Foreskin keratinocyte (primary cell): ENCODE measurements at places on chromosomes 11 and 22. TPM values are rescaled to one million over a fixed set of nuclear protein-coding genes. Genes with fewer than 3 reads are reported as not detected.

The HOATZ gene
- not detected in 2 replicates for polyA plus RNA-seq

The A4GALT gene
- polyA plus RNA-seq = 13.8 and 19.1 TPM in 2 replicates

The VWA5A gene
- 10.1 and 12.5 TPM in 2 replicates for polyA plus RNA-seq

The GSTT2B gene
- 11.3 and 21.6 TPM in 2 replicates for polyA plus RNA-seq

The TPH1 gene
- 0.04 TPM in 2 replicates for polyA plus RNA-seq

The NXPE2 gene
- polyA plus RNA-seq = not detected in 2 replicates

The TSSK2 gene
- not detected in 2 replicates for polyA plus RNA-seq

GRCh38 chr11:90919332-90919731, 696.5 kb upstream of the CHORDC1 start:
- no peak for DNase-seq

GRCh38 chr11:34416088-34416487, 22.6 kb upstream of the CAT start:
- no peak for DNase-seq

DNA sequence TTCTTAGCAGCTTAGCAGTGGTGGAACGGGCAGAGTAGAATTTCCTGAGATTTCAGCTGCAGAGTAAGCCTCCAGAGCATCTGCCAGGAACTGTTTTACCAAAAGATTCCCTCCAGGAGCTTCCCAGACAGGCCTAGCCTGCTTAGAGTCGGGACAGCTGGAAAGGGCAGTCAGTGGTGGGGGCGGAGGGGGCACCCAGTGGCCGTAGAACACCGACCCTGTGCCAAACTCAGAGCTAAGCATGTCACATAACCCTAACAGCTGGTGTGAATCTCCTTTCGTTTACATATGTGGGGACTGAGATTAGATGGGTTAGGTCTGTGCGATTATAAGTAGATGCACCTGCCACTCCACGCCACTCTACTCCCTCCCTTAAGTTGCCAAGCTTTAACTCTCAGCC, 80.0 kb upstream of the CRTAM start:
- no peak for DNase-seq

DNA sequence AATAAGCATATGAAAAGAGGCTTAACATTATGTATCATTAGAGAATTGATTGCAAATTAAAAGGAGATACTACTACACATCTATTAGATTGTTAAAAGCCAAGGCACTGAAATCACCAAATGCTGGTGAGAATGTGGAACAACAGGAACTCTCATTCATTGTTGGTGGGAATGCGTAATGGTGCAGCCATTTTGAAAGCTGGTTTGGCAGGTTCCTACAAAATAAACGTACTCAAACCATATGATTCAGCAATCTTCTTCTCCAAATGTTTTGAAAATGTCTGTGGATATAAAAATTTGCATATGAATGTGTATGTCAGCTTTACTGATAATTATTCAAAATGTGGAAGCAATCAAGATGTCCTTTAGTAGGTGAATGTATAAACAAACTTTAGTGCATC, 176.4 kb upstream of the PLET1 start:
- peak; percentile 11 for DNase-seq

- DNase-seq = no peak
Observed at GRCh38 chr11:6843670-6844069, 1.8 kb upstream of the OR10A5 start.

GRCh38 chr11:74171630-74171968, 510 bp downstream of the PPME1 start:
- no peak for DNase-seq

DNA sequence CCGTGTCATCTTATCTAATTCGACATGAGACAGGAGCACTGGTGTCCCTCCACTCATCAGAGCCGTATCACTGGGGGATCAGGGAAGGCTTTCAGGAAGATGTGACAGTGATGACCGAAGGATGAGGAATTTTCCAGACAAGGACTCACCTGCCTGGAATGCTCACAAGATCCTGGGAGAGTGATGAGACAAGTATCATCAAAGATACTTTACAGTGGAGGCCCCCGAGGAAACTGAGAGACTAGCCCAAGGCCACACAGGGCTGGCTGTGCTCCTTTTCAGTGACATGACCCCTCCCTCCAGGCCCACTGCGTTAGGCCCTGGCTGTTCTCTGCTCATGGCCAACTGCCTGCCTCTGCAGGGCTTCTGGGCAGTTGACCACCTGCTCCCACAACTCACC, 13.0 kb downstream of the CLPB start:
- DNase-seq = no peak

- no peak for DNase-seq
Observed at GRCh38 chr11:128219731-128220120, 367.6 kb downstream of the ETS1 start.

GRCh38 chr22:33851240-33851639, 69.0 kb downstream of the LARGE1 start:
- DNase-seq = peak; percentile 45

DNA sequence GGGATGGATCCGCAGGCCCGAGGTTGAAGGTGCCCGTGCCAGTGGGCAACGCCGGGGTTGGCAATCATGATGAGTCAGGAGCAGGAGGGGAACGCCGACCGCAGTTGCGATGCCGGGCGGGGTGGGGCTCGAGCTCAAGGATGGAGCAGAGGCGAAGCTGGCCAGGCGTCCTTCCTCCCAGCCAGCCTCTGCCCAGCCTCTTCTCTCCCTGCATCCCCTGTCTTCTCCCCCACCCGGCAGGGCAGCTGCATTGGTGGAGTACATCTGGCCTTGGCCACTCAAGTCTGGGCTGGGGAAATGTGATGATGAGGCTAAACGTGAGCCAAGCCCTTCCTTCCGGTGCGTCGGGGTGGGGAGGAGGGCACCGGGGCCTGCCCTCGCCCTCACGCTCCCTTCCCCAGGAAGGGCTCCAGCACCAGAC, 3.9 kb downstream of the IFITM10 start:
- DNase-seq = no peak

- no peak for DNase-seq
Observed at GRCh38 chr11:64998690-64999431, 2.1 kb upstream of the BATF2 start.

DNA sequence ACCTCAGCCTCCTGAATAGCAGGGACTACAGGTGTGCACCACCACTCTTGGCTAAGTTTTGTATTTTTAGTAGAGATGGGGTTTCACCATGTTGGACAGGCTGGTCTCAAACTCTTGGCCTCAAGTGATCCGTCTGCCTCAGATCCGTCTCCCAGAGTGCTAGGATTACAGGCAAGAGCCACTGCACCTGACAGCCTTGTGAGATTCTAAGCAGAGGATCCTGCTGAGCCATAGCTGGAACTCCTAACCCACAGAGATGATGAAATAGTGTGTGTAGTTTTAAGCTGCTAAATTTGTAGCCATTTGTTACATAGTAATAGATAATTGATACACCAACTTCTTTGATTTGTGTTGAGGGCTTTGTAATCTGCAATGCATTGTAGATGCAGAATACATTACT, 51.1 kb downstream of the CLMP start:
- no peak for DNase-seq

GRCh38 chr11:2267306-2267850, 3.0 kb downstream of the ASCL2 start:
- DNase-seq = no peak

DNA sequence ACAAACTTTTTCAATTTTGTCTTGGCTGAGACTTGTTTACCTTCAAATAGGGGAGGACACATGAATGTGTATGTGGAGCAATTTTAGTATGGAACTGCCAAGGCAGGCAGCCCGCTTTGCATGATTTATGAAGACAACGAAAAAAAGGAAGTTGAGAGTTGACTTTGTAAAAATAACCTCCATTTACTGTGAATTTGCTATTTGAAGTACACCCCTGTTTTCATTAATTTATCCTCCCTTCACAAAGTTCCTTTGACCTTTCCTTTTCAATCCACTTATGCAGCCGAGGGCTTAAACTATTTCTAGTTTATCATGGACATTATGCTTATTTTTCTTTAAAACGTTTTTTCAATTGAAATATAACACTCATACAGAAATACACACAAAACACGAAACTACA, 369.6 kb upstream of the CADM1 start:
- DNase-seq = no peak

GRCh38 chr11:13336246-13336878, 58.8 kb downstream of the BMAL1 start:
- DNase-seq = no peak

DNA sequence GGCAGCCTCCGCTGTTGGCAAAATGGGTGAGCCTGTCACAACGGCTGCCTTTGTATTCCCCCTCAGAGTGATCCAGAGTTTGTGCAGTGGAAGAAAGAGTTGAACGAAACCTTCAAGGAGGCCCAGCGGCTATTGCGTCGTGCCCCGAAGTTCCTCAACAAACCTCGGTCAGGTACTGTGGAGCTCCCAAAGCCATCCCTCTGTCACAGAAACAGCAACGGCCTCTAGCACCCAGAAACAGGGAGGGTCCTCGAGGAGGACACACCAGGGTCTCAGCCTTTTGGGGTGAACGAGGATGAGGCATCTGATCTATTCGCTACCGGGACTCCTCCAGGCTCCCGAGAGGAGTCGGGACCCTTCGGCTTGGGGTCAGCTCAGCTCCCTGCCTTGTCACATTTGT, 19.8 kb upstream of the MYO18B start:
- no peak for DNase-seq

- DNase-seq = no peak
Observed at GRCh38 chr22:19887256-19887985, 32.7 kb upstream of the GNB1L start.

DNA sequence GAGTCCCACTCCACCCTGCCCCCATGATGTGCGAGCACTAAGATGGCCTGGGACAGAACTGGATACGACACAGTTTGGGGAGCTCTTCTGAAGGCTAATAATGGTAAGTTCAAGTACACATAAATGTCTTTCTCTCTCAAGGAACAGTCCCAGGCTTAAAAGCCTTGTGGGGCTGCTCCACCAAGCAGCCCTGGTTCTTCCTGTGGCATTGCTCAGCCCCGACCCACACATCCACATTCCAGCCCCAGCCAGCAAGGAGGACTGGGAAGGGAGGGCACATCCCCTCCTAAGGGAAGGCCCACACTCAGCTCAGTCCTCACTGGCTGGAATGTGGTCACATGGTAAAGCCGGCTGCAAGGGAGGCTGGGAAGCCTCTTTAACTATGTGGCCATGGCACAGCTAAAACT, 13.3 kb upstream of the MB start:
- DNase-seq = peak; percentile 66

DNA sequence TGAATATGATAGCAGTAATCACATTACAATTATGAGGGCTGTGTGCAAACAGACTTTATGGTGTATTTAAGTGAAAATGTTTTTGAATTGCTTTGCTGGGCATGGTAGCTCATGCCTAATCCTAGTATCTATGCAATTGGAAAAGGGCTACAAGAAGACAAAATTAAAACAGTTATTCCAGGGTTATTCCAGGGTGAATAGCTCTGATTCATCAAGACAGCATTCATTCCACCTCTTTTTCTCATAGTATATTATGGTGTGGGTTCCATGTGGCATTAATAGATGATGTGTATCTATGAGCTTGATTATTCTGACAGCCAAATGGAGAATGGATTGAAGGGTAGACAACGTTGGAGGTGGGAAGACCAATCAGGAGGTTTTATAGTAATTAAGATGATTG, 12.1 kb upstream of the SIDT2 start:
- DNase-seq = no peak

DNA sequence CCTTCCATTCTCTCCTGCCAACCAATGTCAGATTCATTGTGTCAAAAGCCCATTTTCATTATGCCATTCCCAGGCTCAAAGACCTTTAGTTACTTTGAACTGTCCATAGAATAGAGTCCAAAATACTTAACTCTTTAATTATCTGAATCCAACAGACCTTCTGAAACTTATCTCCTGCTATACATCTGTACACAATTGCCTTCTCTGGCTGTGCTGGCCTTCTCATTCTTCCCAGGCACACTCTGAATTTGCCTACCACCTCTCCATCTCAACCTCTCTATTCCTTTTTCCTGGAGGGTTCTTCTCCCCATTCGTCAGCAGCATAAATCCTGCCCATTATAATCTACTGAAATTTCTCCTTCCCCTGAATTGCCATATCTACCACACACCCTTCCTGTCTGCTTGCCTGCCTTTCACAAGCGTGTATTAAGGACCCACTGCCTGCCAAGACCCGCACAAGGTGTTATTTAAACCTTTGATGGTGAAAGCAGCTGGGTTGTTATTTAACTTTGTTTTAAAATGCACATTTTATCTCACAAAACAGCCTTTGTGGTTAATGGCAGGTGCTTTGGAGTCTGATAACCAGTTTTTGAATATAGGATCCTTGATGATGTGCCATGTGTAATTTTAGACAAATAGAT, 125.9 kb downstream of the CCDC81 start:
- no peak for DNase-seq

DNA sequence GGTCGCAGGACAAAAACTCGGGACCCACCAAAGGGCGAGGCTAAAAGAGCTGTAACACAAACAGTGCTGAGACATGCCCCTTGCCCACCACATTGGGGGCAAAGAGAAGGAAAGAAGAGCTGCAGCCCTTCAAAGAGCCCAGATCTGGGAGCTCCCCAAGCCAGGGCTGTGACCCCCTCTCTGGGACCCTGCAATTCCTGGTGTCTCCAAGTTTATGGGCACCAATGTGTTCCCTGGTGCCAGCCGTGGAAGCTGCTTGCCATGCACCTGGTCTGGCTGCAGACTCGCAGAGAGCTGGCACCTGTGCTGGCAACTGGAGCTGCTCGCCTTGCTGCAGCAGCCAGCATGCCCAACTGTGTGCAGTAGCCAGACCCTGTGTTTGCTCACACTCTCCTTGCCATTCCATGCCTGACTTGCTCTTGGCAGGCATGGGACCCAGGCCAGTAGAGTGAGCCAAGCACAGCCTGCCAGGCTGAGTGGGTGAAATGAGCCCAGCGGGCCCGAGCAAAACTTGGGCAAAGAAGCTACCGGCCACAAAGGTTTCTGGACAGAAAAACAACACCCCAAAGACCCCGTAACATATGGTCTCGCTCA, 16.0 kb downstream of the RRP8 start:
- DNase-seq = no peak

- DNase-seq = no peak
Observed at GRCh38 chr11:69702239-69702691, 1.6 kb downstream of the FGF19 start.

DNA sequence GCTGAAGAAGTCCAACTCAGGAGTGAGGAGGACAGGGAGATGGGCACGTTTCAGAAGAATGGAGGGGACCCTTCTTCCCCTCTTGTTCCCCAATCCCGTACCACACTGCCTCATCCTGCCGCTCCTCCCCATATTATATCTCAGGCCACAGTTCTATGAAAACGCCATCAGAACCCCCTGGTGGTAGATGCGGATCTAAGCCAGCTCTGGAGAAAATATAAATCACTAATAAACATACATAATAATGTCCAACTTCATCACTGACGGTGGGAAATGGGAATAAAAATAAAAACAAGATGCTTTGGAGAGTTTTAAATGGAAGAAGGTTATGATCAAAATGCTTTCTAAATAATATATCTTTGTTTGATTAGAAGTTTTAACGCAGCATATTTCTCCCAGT, 400.3 kb downstream of the CADM1 start:
- DNase-seq = no peak

- DNase-seq = peak; percentile 96
Observed at GRCh38 chr11:129846508-129847335, 31.1 kb downstream of the TMEM45B start.

DNA sequence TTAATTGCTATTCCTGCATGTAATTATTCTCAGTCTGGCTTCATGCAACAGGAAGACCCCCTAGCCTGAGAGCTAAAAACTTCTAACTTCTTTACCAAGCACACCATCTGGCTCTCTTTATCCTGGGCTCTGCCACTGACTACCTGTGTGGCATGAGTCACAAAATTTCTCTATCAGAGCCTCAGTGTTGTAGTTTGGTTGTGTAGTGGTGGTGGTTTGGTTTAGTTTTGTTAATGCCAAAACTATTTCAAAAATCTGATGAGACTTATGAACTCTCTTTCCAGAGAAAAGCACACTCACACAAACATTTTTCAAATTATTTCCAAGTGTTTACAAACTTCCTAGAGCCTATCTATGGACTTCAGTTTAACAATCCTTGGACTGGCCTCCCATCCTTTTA, 7.5 kb upstream of the IL17RA start:
- peak; percentile 55 for DNase-seq
